NCI-H2171 (cell line): ENCODE measurements at places on chromosomes 6 and 20.

- DNase-seq = no peak
Observed at GRCh38 chr20:37364927-37365272, 19.0 kb downstream of the SRC start.

DNA sequence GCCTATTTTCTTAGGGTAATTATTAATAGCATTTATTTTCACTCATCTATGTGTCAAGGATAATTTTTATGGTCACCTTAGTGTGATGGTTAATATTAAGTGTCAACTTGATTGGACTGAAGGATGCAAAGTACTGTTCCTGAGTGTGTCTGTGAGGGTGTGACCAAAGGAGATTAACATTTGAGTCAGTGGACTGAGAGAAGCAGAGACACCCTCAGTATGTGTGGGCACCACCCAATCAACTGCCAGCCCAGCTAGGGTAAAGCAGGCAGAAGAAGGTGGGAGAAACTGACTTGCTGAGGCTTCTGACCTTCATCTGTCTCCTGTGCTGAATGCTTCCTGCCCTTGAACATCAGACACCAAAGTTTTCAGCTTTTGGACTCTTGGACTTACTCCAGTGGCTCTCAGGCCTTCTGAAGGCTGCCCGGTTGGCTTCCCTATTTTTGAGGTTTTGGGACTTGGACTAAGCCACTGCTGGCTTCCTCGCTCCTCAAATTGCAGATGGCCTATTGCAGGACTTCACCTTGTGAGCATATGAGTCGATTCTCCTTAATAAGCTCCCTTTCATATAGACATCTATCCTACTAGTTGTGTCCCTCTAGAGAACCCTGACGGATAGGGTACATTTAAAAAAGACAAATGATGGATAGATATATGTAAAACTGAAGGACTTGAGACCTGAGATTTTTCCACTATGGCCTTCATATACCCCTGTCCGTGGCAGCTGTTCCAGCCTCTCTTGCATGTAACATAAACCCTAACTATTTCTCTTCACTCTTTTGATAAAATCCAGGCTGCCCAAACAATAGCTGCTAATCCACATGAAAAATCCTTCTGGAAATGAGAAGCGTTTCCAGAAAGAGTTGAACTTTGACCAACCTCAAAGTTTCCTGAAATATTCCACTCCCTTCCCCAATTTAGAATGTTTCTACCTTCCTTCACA, 62.1 kb upstream of the RGS17 start:
- DNase-seq = no peak

DNA sequence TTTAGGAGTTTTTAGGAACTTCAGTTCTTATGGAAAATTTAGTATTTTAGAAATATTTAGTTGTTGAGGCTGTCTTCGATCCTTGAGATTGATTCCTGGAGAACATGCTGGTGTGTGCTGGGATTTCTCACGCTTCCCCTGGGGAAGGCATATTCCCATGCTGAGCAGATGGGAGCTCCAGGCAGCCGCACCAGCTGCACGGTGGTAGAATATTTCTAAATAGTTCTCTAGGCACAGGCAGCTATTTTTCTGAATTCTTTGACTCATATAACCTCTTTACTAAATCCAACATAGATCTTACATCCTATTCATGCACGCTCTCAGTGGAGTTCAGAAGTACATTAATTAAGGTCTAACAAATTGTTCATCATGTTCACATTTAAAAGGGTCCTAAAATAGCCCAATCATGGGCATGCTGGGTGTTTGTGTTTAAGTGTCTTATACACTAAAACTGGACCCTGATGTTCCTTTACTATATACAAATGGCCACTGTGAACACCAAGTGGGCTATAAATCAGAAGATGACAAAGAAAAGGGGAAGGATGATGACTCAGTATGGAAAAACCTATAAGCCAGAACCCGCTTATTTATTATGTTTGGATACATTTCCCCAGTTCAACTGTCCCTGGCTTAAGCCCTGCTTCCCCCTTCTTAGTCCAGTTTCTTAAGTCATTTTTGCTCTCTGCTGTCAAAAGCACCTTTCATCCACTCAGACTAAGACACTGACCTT, 138.5 kb downstream of the UST start:
- peak; percentile 51 for DNase-seq

DNA sequence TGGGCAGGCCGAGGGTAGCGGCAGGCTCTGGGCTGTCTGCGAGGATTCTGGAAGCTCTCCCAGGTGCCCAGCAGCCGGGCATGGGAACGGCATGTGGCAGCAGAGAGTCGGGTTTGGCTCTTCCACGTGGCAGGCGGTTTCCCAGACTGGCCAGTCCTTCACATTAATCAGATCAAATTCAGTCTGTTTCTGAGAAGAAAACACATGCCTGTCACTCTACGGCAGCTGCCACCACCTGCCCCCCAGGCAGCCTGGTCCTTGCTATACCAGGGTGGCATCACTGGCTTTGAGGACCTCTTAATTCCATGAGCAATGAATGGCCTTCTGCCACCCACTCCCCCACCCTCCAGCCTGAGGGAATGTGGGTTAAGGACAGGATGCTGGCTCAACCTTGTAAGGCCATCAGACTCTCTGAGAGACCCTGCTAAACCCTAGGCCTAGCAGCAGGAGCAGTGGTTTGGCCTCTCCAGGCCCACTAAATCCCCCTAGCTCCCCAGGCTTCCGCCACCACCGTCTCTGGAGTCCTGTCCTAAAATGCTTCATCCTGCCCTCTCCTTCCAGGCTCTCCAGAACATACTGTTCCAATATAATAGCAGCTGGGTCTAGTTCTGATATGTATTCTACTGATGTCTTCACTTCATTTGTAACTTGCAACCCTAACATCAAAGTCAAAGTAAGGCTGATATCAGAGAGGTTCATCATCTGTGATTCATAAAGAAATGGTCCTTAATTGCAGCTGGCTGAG, 47.8 kb downstream of the PLCG1 start:
- DNase-seq = no peak

- no peak for DNase-seq
Observed at GRCh38 chr20:47727909-47728361, 57.3 kb downstream of the SULF2 start.

GRCh38 chr6:2695454-2696095, 55.1 kb downstream of the MYLK4 start:
- no peak for DNase-seq
